ENCODE measurements at places on chromosomes 1 and 21.
A peak's percentile ranks its signal among the peaks of the same experiment; 100 is the strongest.

GRCh38 chr1:28517649-28517999, 11.8 kb downstream of the RCC1 start:
- DNase-seq, result no peak

DNA sequence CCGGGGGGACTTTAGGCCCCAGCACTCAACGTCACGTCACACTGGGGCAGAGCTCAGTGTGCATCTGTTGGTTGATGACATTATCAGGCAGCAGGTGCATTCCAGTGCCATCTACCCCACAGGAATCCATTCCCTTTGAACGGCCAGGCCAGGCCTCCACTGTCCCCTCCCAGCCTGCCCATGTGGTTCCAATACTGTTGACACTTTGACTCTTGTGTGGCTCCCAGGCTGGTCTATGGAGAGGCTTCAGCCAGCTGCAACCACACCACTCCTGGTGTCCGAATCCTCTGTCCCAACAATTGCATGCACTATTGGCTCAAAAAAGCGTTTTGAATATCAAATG, 92.0 kb upstream of the SIM2 start:
- no peak for DNase-seq

DNA sequence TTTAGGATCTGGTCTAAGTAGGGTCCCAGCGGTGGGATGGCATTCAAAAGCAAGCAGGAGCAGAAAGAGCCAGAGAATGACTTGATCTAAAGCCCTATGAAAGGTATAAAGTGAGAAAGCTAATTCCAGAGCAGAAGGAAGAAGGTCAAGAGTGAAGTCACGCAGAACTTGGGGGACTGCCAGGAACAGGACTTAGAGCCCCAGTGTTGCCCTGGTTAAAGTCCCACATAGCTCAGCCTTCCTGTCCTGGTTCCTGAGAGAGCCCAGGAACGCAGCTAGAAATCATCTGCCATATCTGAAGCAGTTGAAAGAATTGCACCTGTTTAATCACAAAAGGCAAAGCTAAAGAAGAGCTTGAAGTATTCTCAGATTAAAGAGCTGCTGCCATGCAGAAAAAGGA, 160.6 kb upstream of the ATP1B1 start:
- no peak for DNase-seq

- DNase-seq, result peak; percentile 57
Measured at GRCh38 chr1:97820470-97821188, 100.2 kb downstream of the DPYD start.

GRCh38 chr1:89755591-89755990, 65.2 kb upstream of the LRRC8D start:
- DNase-seq, result no peak

DNA sequence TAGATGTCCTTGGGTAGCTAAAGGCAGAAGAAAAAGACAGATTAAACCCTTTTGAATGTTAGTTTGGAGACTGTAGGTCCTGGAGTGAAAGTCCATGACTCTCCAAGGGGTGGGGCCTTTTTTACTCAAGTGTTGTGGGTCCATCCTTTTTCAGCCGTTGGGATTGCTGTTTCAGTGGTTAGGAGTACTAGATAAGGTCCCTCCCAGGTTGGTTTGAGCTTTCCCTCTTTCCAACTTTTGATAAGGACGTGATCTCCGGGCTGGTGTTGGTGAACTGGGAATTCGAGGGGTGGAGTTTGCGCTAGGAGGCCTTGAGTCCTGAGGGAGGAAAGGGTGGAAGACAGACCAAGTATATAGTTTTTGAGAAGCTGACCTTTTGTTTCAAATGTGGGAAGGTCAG, 5.2 kb upstream of the IPP start:
- no peak for DNase-seq

DNA sequence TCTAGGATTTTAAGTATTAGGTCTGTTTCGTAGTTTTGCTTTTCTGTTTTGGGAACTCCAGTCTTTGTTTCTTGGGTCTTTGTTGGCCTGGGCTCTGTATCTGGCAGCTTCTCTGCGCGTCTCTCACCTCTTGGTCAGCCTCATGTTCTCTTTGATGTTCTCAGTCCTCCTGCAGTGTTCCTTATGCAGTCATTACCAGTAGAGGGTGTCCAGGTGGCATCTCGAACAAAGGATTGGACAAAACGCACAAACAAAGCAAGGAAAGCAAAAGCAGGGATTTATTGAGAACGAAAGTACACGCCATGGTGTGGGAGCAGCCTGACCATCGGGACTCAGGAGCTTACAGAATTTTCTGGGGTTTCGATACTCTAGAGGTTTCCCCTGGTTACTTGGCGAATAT, 133.7 kb upstream of the COL6A1 start:
- DNase-seq, result no peak

GRCh38 chr1:50705699-50706098, 254.4 kb downstream of the FAF1 start:
- DNase-seq, result no peak

DNA sequence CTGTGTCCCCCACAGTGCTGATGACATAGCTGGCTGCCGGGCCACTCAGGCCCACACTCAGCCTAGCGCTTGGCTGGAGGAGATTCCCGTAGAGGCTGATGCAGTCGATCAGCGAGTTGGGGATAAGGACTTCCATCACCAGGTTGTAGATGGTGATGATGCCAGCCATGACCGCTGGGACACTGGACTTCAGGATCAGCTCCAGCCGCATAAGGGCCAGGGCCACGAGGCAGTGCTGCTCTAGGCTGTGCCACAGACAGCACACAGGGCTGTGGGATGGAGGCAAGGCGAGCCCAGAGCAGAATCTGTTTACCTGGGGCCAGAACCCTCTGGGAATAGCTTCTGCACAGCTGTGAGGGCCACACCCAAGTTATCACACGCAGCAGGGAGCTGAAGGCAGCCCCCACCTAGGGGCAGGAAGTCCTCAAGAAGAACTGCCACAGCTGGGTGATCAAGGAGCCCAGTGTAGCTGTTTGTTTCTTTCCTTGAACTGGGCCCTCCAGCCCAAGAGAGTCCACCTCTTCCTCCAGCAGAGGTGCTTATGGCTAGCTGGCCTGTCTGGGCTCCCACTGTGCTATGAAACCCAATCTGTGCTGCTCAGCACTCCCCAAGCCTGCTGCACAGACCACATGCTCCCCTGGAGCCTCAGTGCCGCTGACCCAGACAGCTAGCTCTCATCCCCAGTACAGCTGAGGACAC, 6.2 kb downstream of the SLC2A1 start:
- no peak for DNase-seq

GRCh38 chr1:160827418-160827817, 31.4 kb downstream of the LY9 start:
- DNase-seq, result no peak

DNA sequence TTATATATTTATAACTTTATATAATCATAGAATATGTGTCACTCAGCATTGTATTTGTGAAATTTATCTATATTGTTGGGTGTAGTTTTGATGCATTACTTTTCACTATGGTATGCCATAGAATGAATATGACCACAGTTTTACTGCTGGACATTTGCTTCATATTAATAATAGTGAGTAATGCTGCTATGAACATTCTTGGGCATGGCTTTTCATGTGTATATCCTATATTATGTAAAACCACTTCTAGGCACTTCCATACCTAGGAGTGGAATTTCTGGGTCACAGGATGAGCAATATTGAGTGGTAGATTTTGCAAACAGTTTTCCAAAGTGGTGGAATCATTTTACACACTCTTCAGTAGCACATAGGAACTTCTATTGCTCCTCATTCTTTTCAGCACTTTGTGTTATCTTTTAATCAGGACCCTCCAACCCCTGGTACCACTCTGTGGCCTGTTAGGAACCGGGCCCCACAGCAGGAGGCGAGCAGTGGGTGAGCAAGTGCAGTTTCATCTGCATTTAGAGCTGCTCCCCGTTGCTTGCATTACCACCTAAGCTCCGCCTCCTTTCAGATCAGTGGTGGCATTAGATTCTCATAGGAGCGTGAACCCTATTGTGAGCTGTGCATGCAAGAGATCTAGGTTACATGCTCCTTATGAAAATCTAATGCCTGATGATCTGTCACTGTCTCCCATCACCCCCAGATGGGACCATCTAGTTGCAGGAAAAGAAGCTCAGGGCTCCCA, 56.0 kb upstream of the CNIH3 start:
- peak; percentile 90 for DNase-seq

DNA sequence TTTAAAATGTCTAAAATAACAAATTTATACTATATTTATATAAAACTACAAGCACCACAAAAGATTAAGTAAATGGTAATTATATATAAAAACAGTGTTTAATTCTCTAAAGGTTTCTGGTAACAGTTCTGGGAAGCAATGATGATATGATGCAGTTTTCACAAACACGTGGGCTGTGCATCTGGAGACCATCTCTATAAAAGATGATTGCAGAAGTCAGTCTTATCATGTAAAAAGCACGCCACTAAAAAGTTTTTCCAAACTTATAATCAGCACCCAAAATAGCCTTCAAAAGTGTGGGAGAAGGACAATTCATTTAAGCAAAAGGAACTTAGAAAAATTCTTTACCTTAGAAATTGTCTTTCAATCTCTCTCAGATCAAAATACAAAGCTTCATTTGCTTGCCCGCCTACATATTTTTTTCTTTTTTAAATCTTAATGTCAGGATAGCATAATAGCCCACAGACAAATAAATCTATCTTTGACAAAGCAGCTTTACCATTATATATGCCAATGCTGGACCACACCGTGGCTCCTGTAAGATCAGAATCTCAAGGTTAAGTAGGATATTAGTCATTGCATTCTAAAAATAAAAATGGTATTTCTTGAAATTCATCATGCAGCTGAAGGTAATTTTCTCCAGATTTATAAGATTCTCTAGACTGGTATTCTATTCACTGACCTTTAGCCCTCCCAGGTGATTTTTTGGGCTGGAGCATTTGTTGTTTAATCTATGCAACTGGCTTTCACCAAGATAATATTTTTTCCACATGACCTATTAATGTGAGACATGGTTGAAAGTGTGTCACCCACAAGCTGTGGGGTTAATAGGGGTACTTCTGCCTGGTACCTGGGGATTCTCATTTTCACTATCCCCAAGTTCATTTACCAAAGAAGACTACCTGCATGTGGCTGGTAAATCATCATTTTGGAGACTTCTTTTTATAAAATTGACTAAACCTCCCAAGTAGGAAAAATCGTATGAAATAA, 189.6 kb upstream of the ST6GALNAC5 start:
- peak; percentile 20 for DNase-seq

GRCh38 chr1:68819190-68819829, 322.4 kb upstream of the DEPDC1 start:
- DNase-seq, result peak; percentile 9

GRCh38 chr1:202568826-202569225, 141.4 kb downstream of the SYT2 start:
- no peak for DNase-seq

- peak; percentile 97 for DNase-seq
Measured at GRCh38 chr1:95035536-95035935, 37.2 kb downstream of the ALG14 start.

DNA sequence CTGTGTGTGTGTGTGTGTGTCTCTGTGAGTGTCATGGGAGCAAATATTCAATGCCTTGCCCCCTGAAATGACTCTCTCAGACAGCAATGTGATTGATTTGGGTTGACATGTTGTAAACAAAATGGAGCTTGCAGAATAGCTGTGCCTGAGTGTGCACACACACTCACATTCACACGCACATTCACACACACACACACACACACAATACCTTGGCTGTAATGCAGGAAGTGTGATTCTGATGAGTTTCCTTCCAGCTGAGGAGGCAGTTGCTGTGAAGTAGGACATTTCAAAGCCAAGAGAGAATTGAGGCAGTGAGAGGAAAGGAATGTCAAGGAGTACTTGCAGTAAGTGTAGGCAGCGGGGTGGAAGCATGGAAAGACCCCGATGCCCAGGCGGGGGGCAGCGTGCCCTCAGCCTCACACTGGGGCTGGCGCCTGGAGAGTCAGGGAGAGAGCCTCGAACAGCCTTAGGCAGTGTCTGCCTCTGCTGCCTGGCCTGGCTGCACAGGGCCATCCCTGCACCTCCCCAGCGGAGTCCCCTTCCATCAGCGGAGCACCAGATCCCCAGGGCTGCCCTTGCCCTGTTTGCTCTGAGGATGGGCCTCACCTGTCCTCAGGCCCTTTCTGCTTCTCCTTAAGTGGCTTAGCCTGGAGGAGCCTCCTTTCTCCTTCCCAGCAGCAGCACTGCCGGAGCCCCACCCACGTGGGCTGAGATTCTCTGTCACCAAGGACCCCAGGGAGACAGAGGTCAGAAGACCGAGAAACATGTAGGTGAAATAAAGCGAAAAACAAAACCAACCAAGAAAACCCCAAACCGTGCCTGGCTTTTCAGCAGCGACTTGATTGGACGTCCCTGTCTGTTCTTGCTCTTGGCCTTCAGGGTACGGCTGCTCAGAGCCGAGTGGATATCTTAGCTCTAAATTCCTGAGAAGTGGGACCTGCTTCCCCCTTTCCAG, 9.2 kb downstream of the VASH2 start:
- DNase-seq, result no peak

GRCh38 chr1:24081190-24081589, 30.7 kb downstream of the MYOM3 start:
- no peak for DNase-seq

DNA sequence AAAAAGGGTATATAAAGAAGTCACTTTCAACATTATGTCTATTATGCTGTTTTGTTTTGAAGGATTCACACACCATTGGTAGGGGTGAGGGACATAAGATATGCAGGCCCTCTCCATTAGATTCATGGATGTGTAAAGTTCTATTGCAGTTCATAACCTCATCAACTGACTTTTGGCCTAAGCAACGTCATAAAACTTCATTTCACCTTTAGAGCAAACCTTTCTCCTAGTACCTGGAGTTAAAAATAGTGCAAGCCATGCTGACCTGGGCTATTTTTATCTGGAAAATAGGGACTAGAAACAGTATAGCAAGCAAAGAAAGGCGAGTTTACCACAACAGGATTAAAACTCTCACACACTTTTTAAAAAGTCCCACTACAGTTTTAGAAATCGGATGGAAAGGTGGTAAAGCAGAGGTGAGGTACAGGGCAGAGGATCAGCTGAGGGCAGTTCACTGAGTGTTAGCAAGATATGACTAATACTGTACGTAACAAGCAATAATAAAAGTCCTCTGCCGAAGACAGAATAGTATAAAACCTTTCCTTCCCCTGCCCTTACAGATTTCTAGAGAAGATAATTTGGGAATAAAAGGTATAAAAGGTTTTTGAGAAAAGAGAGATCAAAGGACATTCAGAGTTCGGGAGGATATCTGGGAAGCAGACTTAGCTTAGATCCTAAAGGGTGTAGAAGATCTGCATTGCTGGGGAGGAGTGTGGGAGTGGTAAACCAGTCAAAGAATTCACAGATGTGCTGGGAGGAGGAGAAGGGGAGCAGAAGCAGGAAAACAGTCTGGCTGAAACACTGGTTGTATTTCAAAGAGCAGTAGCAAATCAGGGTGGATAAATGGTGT, 14.3 kb downstream of the EGLN1 start:
- DNase-seq, result peak; percentile 29

- no peak for DNase-seq
Measured at GRCh38 chr1:225949041-225949440, 8.0 kb upstream of the LEFTY2 start.

- DNase-seq, result peak; percentile 89
Measured at GRCh38 chr21:46598581-46599572, 6.0 kb downstream of the S100B start.

All from fibroblast of upper back skin (primary cell).